Neural progenitor cell (in vitro differentiated cells): ENCODE measurements at places on chromosomes 16 and 17. TPM values are rescaled to one million over a fixed set of nuclear protein-coding genes. Genes with fewer than 3 reads are reported as not detected.

Gene CCDC137
- total RNA-seq: 22.4 and 27.8 TPM in 2 replicates

Gene DRC3
- total RNA-seq: 0.07 and 0.81 TPM in 2 replicates

Gene PRSS21
- not detected in 2 replicates for total RNA-seq

Gene RAB40B
- 5.6 and 10.3 TPM in 2 replicates for total RNA-seq

Gene KRTAP2-1
- not detected in 2 replicates for total RNA-seq

Gene CHST4
- 0.09 TPM in 1 of 2 replicates, not detected in the other for total RNA-seq

Gene CCL5
- total RNA-seq: not detected in 2 replicates

Gene CDYL2
- total RNA-seq: 4.8 and 4.9 TPM in 2 replicates

Gene PPM1E
- 13.2 and 18.8 TPM in 2 replicates for total RNA-seq

Gene MT4
- not detected in 2 replicates for total RNA-seq

Gene ADAD2
- total RNA-seq: not detected in 2 replicates

Gene SLC38A7
- total RNA-seq: 9.8 and 13.8 TPM in 2 replicates

Gene HS3ST3B1
- total RNA-seq: 21.2 and 21.5 TPM in 2 replicates

Gene GPR139
- total RNA-seq: not detected in 2 replicates

Gene PIK3R6
- not detected in 2 replicates for total RNA-seq

Gene CLEC19A
- 1.9 and 8.2 TPM in 2 replicates for total RNA-seq

Gene SYCE1L
- 2.5 and 4.2 TPM in 2 replicates for total RNA-seq

Gene AP1G1
- 59.3 and 72.6 TPM in 2 replicates for total RNA-seq

Gene HSPB9
- total RNA-seq: 0.12 and 0.65 TPM in 2 replicates

Gene SLC16A13
- 1.4 TPM in 1 of 2 replicates, not detected in the other for total RNA-seq

Gene REXO5
- total RNA-seq: 9.8 and 13.1 TPM in 2 replicates

Gene STAC2
- total RNA-seq: 0.13 and 0.62 TPM in 2 replicates

Gene OTOA
- total RNA-seq: 0.40 TPM in 1 of 2 replicates, not detected in the other

Gene NPB
- 2.8 TPM in 1 of 2 replicates, not detected in the other for total RNA-seq
